ENCODE measurements at places on chromosomes 11 and 22.

DNA sequence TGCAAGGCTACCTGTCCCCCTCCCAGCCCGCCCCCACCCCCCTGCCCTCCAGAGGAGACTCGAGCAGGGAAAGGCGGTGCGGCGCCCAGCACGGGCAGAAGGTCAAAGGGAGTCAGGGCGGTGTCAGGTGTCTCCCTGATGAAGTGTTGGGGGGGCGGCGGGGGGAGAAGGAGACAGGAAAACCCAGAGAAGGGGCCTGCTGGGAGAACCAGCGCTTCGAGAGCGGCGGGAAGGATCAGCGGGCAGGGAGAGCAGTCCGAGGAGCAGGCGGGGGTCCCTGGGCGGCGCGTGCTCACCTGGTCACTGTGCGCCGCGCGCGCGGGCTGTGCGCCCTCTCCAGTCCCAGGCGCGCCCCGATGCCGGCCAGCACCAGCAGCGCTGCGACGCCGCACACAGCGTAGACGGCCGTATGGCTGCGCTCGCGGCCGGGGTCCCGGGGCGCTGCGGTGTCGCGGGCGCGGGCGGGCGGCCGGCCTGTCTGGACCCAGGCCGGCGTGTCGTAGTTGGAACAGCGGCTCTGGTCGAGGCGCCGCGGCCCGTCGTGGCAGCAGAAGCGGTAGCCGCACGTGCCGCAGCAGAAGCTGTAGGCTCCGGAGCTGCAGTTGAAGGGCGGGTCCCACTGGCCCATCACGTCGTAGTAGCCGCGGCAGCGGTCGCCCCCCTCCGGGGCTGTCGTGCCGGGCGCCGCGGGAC, 886 bp downstream of the SHISA8 start:
- DNase-seq: no peak

DNA sequence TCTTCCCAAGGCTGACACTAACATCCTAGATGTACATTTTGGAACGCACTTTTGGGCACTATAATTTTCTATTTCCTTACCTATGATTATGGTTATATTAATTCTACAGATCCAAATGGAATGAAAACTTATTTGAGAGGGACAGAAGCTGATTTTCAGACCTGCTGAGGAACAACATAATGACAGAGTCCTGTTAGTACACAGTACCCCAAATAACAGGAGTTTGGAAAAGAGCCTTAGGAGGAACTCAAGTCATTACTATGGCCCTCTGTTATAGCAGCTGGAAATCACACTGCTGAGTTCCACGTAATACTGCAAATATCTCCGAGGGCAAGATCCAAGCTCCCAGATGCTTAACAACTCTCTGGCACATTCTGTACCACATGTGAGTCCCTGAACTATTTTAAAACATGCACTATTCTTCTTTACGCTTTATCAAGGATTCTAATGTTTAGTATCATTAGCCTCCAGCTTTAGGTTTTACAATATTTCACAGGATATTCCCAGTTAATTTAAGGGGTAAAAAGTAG, 1027.7 kb upstream of the CCDC90B start:
- DNase-seq: no peak

- DNase-seq: no peak
Measured at GRCh38 chr22:32130464-32130863, 28.6 kb downstream of the C22orf42 start.

- no peak for DNase-seq
Measured at GRCh38 chr11:73275381-73275750, 3.2 kb downstream of the P2RY6 start.

DNA sequence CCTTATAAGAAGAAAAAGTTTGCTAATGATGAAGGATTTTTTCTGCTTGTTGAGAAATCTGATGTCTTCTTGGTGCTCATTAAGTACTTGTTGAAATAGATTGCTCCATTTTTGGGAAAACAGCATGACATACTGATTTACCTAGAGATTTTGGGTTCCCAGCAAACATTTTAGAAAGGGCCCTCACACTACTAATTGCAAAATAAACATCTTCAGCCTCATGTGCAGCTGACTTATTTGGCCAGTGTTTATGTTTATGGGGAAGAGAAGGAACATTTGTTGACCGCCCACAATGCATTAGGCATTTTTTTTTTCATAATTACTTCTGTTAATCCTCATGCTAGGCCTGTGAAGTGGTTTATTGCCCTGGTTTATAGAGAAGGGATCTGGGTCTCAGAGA, 40.1 kb downstream of the LDLRAD3 start:
- DNase-seq: no peak

DNA sequence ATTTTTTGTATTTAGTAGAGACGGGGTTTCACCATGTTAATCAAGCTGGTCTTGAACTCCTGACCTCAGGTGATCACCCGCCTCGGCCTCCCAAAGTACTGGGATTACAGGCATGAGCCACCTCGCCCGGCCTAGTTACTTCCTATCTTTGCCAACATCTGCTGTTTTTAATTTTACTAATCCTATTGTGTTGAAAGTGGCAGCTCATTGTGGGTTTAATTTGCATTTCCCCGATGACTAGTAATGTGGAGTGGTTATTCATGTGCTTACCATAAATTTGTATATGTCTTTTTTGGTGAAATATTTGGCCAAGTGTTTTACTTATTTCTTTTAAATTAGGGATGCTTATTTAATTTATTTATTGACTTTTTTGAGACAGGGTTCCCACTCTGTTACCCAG, 74.2 kb upstream of the SLC25A18 start:
- no peak for DNase-seq

- no peak for DNase-seq
Measured at GRCh38 chr11:67160872-67161783, 42.1 kb downstream of the KDM2A start.

DNA sequence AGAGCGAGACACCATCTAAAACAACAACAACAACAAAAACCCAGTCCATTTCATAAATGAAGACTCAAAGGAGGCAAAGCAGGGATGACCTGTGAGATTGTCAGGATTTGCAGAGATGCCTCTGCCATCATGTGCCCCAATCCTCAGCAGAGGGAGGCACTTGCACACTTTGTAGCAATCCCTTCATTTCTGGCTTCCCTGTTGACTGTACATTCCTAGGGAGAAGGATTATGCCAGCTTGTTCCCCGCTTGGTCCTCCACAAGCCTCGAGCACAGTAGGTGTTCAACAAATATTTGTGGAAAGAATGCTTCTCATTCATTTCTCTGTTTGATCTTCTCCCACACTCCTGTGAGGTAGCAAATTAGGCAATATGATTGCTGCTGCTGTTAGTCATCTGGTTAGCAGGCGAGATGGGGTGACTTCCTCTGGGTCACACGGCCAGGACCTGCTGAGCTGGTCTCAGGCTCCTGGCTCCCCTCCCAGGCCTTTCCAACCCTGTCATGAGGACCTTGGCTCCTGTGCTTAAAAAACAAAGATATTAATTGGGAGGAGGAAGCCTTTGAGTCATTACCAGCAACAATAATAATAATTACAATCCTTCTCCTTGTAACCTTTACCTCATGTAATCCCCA, 34.1 kb downstream of the LIF start:
- peak; percentile 73 for DNase-seq

GRCh38 chr22:29073618-29074275, 912 bp downstream of the KREMEN1 start:
- DNase-seq: peak; percentile 58

Measured in hematopoietic multipotent progenitor cell treated with erythropoietin and hydrocortisone succinate and interleukin-3 and kit ligand, for 6 days (in vitro differentiated cells).